ENCODE measurements at places on chromosomes 3 and 15.

- DNase-seq, result no peak
Measured at GRCh38 chr3:88090681-88091080, 31.6 kb downstream of the ZNF654 start.

DNA sequence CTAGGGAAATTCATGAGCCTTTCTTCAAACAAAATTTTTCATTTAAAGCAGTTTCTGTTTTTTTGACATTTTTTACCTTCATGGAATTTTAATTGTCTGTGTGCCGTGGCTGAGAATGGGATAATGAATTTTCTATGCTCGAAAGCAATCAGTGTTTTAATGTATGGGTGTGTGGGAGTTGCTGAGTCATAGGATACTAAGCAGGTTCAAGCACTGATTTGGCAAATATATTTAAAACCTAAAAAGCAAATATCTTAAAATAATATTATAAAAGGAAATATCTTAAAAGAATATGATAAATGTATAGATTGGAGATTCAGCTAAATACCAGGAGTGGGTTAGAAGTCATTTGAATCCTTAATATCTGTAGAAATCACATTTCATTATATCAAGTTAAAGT is 173.6 kb upstream of the LRRFIP2 start:
- DNase-seq, result no peak

DNA sequence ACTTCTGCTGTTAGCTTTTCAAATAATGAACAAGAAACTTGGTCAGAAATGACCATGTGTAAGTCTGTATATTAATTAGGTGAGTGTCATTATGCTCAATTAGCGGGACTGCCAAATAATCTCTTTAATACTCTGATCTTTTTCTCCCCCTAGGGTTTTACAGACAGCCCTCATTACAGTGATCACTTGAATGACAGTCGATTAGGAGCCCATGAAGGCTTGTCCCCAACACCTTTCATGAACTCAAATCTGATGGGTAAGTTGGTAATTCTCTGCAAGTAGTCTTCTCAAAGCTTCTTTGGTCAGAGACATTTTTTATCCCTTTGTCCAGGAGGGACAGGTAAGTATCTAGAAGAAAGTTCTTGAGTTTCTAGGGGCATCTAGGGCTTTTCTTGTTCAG is 173.2 kb downstream of the TCF12 start:
- DNase-seq, result no peak

- no peak for DNase-seq
Measured at GRCh38 chr3:28781053-28781452, 432.4 kb upstream of the AZI2 start.
